Lung microvascular endothelial cell (primary cell): ENCODE measurements at places on chromosomes 11 and 22. TPM values are rescaled to one million over a fixed set of nuclear protein-coding genes. Genes with fewer than 3 reads are reported as not detected.
A peak's percentile ranks its signal among the peaks of the same experiment; 100 is the strongest.

Gene OR8D1
- not detected in 2 replicates for total RNA-seq

Gene TAF6L
- total RNA-seq = 19.8 and 31.9 TPM in 2 replicates

Gene SYNGR1
- total RNA-seq = under 0.01 and 0.44 TPM in 2 replicates

Gene OR5A1
- total RNA-seq = not detected in 2 replicates

- no peak for DNase-seq
Observed at GRCh38 chr11:5368502-5369043, 15.0 kb upstream of the OR51M1 start.

- peak; percentile 99 for DNase-seq
Observed at GRCh38 chr11:43920598-43921419, 21.6 kb upstream of the C11orf96 start.

DNA sequence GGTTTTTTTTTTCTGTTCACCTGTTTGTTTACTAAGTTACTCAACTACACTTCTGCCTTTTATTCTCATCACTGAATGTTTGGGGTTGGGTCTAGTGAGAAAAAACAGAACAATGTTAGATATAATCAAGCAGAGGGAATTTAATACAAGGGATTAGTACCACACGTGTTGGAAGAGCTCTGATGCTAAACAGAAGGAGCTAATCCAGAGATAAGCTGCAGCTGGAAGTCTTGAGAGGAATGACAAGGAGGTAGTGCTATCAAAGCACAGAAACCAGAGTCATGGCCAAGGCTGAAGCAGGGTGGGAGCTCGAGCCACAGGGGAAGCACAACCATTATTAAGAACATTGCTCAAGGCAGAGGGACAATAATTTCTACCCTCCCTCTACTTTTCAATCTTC is 604.1 kb upstream of the ANO5 start:
- DNase-seq = no peak

DNA sequence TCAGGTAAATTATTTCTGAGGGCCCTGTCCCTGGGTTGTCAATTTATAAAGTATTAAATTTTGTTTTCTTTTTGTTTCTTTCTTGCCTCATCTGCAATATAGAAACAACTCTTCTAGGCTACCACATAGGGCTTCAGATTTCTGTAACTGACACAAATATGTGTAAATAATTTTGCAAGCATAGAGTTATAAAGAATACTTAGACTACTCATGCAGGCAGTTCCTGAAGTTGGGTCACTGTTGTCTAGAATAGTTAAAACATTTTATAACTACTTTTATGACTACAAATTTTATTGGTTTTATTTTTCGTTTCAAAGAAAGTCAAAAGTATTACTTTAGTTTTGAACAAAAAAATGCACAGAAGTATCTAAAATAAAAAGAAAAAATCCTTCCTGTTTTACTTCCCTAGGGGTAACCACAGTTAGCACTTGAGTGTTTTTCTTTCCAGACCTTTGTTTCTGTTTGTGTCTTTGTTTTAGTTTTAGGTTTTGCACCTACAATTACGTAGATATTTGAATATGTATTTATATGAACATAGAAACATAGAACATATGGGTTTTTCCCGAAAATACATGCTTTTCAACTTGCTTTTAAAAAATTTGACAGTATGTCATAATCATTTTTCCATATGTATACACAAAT is 12.4 kb upstream of the TMEM123 start:
- DNase-seq = no peak
